SK-N-DZ (cell line): ENCODE measurements at places on chromosomes 2 and 18.

- no peak for DNase-seq
Measured at GRCh38 chr2:119431976-119432850, 559 bp downstream of the TMEM37 start.

DNA sequence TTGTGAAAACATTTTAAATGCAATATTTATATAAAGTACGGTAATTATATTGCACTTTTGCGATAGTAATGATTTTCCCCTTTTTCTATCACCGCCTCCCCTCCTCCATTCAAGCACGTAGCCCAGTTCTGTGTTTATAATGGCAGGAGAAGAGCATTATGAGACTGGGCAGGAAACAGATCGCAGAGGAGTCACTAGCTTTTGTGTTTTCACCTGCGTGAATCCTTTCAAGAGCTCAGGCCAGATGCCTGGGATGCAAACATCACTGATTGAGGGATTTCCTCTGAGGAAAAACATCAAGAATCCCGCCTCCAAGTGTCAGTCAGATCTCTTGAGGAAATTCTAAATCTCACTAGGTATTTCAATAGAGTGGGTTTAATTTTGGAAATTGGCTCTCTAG, 178.4 kb upstream of the FN1 start:
- no peak for DNase-seq

DNA sequence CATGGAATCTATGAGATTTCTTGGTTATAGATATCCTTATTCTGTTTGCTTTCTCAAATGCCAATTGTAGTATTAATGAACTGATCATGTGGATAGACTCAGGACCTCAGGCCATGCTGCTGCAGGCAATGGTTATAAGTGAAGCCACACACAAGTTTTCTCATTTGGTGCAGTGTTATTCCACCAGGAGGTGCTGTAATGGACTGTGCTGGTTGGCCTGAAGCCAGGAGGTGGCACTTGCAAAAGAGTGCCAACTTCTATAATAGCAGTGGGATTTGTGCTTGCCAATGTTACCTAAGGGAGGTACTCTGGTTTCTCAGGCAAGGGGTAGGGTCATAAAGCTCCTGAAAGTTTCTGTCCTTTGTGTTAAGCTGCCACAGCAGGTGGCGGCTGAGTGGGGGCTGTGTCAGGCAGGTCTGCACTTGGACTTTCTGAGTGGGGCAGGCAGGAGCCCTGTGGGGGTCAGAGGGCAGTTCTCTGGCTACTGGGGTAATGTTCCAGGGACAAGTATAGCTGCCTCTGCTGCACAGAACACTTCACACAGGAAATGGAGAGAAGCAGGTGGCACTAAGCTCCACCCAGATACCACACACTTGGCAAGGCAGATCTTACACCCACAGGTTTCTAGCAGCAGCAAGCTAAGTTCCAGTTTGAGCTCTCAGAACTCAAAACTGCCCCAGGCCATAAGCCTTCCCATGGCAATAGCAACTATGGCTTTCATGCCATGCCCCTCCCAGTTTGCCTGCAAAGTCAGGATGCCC, 352.6 kb upstream of the CWC22 start:
- no peak for DNase-seq

DNA sequence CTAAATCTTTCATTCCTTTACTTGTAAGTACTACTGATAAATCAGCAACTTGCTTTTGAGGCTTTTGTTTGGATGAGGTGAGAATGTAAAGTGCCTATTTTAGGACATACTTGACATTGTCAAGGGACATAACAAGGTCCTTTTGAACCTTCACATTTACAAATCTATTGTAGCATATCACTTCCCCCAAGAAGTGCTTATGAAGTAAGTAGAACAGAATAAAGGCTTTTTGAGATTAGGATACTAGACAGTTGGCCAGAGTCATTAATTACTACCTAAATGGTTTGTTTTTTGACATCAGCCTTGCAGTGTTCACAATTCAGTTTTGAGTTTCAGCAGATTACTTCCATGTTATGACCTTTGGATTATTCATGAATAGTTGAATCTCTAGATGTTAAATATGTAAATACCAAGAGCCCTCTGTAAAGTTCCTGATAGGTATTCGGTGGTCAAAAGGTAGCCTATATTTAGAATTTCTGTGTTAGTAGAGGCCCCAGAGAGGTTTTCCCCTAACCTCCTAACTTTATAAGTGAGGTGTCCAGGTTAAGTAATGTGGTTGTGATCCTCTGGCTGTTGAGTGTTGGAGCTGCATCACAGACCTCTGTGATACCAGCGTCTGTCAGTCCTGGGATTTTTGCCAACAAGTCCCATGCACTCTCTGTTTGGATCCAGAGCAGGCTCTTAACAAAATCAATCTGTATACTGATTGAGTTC, 67.2 kb downstream of the LCLAT1 start:
- no peak for DNase-seq

DNA sequence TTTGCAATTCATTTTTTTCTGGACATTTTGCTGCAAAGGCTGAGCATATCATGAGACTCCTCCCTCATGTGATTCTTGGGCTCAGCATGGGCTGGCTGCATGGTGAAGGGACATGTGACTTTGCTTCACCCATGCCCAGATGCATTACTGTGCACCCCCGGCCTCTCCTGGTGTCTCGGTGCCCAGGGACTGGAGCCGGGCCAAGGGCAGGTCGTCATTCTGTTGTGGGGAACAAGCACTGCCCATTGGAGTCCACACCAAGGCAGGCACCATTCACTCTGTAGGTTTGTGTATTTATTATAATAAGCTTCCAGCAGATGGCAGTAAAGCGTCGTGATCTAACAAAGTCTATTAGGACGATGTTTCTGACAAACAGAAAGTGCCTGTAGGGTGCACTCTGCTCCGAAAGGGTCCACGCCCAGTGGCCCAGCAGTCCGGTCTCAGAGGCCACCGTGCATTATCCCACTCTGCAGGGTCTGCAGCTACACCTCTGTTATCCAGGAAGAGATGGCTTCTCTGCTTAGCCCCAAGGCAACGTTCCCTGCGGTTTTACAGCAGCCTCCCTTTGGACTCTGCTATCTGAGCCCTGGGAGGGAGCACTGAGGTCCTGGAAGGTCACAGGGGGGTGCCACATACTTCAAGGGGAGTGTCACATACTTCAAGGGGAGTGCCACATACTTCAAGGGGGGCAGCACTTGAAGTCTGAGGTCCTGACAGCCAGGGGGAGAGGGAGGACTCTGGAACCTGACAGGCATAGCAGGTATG, 219.6 kb downstream of the TSN start:
- DNase-seq, result peak; percentile 74

DNA sequence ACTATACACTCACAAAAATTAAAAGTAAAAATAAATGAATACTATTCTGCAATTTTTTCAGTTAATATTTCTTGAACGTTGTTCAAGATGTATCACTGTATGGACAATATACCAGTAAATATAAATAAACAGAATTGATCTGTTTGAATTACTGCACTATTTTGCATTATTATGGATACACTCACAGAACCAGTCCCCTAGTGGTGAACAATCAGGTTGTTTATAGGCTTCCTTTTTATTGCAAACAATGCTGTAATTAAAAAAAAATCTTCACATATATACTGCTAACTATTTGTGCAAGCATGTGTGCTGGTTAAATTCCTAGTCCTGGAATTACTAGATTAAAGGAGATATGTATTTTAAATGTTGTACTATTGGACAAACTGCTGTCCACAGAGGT, 306.0 kb downstream of the FBXO15 start:
- no peak for DNase-seq

DNA sequence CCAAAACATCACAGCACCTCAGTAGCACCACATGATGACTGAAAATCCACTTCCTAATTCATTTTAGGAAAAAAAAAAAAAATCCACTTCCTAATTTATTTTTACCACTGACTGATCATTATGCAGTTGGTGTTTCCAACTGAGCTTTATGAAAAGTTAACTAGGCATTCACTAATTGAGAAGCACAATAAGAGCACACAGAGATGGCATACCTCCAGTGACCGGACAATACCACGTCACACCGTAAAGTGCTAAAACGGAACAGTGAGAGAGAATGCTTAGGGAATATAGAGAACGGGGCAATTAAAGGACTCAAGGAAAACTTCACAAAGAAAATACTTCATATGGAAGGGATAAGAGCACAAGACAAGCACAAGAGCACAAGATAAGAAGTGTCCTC, 212.5 kb downstream of the NBAS start:
- DNase-seq, result no peak

DNA sequence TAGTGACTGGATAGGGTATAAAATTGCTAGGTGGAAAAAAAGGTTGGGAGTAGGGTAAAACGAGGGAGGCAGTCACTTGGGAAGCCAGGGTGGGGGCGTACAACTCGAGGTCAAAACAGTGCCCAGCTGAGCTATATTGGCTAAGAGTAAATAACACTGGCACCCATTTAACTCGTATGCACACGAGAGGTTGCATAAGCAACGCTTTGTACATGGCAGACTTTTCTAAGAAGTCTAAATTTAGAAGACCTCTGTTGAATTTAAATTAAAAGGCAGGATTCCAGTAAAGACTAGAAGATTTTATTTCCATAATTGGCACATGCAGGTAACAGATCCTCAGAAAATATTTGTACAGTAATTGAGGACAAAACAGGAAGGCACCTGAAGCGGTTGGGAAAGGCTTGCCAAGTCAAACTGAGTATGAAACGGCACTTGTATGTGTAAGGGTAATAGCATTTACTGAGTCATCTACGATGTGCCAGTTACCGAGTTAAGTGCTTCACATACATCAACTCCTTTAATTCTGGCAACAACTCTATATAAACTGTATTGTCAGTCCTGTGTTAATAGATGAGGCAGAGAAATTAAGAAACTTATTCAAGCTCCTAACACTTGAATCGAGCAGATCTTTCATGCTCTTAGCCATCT, 1.4 kb upstream of the MALT1 start:
- DNase-seq, result no peak

DNA sequence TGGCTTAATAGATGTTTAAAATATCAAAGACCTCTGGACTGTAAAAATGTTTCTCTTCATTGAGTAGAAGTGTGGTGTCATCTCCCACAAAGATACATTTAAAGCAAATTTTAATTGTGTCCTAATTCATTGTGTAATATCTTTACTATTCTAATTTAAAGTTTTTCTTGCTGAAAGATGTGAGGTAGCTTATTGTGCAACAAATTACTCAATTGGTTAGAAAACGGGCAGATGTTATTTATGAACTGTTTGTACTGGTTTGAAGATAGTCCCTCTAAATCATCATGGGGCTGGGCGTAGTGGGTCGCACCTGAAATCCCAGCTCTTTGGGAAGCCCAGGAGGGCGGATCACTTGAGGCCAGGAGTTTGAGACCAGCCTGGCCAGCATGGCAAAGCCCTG, 65.3 kb downstream of the CYBRD1 start:
- no peak for DNase-seq

DNA sequence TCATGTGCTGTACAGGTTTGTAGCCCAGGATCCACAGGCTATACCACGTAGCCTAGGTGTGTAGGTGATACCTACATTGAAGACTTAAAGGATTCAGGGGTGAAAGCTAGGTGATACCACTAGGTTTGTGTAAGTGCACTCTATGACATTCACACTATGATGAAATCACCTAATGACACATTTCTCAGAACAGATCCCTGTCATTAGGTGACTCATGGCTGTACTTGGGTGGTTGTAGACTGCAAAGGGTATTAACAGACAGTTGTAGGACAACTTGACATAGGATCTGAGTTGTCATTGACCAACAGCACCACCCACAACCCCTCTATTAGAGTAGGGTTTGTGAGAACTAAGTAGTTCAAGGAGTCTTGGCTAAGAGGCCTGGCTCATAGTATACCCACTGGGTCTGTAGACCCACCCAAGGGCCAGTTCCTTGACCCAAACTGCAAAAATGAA, 27.7 kb upstream of the SMCHD1 start:
- no peak for DNase-seq

DNA sequence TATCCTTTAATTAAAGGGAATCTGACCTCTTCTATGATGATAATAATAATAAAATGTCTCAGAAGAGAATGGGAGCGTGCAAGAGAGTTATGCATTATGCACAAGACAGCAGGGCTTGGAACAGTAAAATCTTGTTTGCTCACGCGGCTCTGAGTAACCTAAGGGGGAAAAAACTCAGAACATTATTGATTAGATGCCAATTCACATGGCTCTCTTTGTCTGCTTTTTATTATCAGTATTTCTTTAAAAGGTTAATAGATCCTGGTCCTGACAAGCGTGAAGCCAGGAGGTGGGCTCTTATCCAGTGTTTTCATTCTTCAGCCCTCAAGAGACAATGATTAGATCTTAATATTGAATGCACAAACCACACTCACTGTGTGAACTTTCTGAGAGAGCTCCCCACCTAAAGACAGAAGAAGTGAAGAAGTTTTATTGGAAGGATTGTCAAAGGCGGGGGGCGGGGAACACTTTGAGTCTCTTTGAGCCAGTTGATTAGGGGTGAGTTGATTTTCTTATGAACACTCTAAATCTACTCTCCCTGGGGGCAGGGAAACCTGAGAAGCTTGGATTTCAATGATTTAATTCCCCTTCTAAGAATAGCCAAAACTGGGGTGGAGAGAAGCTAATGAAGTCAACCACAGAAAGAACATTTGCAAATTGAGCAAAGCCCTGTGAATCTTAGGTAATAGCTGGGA, 127.5 kb upstream of the CTAGE1 start:
- no peak for DNase-seq

GRCh38 chr2:58435246-58435645, 194.1 kb upstream of the FANCL start:
- no peak for DNase-seq

DNA sequence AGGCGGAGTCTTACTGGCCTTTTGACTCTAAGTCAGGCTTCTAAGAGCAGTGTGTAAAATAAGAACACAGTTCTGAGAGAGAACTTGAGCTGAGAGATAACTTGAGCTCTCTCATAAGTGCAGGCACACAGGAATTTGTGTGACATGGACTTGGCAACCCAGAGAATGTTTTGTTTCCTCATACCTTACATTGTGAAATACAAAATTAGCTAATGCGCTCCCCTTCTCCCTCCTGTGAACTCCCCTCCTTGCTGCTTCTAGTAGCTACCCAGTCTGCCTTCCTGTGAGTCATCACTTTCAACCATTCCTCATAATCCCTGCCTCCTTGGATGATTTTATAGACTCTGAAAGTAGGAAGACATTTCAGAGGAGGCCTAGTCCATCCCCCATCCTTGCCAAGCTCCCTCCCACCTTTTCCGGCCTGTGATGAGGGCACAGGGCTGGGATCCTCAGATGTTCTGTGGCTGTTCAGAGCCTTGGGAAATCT, 22.6 kb downstream of the FER1L5 start:
- no peak for DNase-seq

- no peak for DNase-seq
Measured at GRCh38 chr2:47616506-47616905, 166.4 kb upstream of the MSH6 start.

DNA sequence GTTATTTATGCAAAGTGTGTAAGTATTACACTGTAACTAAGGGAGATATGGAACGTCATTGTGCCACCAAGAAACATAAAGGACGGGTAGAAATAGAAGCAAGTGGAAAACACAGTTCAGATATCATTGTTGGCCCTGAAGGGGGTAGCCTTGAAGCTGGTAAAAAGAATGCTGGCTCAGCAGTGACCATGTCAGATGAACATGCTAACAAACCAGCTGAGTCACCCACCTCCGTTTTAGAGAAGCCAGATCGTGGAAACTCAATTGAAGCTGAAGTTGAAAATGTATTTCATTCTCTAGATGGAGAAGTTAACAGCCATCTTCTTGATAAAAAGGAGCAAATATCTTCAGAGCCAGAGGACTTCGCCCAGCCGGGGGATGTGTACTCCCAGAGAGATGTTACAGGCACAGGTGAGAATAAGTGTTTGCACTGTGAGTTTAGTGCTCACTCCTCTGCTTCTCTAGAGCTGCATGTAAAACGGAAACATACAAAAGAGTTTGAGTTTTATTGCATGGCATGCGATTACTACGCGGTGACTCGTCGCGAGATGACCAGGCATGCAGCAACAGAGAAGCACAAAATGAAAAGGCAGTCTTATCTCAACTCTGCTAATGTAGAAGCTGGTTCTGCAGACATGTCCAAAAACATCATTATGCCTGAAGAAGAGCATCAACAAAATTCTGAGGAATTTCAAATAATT, 36.1 kb downstream of the ZNF407 start:
- no peak for DNase-seq
